Osteocyte (in vitro differentiated cells): ENCODE measurements at places on chromosomes 12 and 14.

DNA sequence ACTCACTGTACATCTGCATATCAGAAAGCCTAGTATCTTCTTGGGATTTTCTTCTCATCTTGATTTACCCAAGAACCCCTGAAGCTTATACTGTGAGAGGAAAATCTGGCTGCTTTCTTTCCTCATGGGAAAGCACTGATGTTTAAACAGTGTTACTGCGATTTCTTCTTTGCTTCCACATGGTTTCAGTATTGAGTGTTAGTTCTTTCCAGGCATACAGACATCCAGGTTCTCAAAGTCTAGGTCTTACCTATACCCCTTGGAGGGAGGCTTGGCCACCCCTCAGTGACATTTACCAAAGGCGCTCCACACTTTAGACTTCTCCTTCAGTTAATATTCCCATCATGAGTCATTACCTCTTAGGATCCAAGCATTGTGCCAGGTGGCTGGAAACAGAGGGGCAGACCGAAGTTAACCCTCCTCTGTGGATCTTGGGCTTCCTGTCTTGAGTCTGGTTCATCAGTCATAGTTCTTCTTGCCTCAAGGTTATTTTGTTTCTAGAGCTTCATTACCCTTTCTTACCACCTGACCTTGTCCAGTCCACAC is 79.1 kb downstream of the TMEM117 start:
- DNase-seq, result no peak

- DNase-seq, result no peak
Observed at GRCh38 chr14:74697543-74697942, 15.3 kb downstream of the AREL1 start.

DNA sequence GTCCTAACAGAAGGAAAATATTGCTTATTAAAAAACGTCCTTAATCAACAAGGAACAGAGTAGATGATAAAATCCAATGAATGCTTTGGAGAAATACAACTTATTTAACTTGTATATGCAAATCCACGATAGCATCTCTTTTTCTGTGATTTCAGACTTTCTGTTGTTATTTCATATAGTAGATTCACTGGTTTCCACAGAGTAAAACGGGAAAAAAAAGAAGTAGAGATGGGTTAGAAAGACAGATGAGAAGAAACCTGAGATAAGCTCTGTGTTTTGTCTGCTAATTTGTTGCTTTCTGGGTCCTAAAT is 447.7 kb downstream of the RERGL start:
- DNase-seq, result no peak

DNA sequence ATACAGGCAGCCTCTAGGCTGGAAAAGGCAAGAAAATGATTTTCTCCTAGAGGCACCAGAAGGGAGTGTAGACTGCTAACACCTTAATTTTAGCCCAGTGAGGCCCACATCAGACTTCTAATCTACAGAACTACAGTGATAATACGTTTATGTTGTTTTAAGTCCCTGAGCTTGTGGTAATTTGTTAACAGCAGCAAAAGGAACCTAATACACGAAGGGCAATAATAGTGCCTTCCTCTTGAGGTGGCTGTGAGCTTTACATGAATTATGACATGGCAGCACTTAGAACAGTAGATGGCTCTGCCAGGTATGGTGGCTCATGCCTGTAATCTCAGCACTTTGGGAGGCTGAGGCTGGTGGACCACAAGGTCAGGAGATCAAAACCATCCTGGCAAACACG is 118.8 kb downstream of the ZNF664 start:
- no peak for DNase-seq

DNA sequence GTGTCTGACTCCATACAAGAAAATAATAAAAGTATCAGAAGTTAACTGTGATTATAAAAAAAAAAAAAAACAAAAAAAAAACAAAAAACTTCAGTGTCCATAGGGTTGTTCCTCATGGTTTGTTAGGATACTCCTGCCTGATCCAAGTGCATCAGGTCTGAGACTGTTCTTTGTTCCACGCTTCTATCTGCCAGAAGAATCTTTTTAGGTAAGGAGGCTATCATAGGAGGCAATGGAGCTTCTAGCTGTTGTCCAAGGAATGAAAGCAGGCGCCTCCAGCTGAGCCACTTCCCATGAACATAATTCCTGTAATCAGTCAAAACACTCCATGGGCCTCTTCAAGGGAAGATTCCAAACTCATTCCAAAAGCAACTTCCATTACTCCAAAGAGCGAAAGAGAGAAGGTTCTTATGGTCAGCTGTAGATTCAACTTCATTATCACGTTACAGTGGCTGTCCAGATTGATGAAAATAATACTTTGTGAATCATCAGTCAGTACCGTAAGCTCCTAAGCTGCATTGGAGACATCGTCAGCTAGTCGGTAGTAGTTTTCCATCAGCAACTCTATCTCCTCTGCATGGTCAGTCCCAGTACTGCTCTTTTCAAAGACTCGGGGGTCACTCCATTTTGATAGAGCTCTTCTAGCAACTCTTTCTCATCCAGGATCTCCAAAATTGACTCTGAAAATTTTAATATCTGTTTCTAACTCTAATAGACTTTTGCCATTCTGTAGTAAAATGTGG is 9.7 kb downstream of the TBC1D15 start:
- DNase-seq, result no peak

- DNase-seq, result no peak
Observed at GRCh38 chr12:124736115-124737039, 127.3 kb downstream of the SCARB1 start.
